ENCODE measurements at places on chromosomes 13 and 19.

- no peak for DNase-seq
These were observed 6.1 kb downstream of the NAPA start for GRCh38 chr19:47508721-47509120.

DNA sequence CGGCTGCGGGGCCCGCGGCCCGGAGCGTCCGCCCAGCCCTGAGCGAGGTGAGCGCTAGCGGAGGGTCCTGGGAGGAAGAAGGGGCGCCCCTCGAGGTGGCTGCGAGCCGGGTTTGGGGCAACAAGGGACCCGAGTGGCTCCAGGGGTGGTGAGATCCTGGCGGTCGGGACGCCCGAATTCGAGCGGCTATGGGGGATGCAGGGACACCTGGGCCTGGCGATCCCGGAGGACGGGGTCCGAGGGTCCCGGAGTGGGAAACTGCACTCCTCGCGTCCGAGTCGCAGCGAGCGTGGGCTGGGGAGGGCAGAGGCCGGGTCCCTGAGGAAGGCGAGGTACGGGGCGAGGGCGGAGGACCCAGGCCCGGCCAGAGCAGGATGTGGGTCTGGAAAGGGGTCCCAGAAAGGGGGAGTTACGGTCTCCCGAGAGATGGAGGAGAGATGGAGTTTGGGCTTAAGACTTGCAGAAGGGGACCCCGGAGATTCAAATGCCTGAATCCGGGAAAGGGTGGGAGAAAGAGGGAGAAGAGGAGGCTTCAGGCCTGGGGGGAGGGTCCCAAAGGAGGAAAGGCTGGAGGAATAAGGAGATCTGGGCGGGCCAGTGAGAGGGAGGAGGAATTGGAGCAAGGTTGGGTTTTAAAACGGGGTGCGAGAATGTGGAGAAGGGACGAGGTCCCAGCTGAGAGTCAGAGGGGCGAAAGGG, 542 bp downstream of the CACNG7 start:
- no peak for DNase-seq

- DNase-seq = no peak
These were observed 52.1 kb downstream of the DACH1 start for GRCh38 chr13:71814806-71815360.

DNA sequence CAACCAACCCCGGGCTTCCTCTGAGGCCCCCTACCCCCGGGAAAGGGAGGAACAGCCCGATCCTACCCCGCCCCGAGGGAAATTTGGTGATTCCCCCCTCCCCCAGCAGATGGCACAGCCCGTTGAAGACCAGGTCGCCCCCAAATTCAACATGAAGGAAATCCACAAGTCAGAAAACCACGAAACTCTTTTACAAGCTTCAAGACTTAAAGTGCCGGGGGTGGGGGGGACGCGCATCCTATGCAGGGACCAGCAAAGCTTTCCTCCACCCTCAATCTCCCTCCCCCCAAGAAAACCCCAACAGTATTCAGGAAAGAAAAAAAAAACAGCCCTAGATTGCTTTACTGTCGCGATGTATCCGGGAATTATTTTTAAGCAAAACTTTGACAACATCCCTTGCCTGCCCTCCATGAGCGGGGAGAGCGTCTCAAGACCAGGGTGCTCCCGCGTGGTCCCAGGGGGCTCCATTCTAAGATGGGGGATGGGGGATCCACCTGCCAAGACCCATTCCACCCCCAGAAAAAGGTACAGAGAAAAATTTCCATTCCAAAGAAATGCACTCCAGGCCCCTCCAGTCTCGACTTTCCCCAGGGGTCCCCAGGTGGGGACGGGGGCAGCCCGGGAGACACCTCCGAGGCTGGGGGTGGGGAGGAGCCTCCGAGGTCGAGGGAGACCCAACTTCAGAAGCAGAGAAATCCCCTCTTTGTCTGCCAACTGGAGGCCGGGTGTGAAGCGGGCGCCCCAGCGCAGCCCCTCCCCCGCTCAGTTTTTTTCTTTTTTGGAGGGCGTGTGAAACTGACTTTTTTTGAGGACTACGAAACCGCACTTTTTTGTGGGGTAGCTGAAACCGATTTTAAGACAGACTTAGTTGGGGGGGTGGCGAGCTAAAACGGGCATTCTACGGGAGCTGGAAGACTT, 1.5 kb downstream of the TCF3 start:
- no peak for DNase-seq

DNA sequence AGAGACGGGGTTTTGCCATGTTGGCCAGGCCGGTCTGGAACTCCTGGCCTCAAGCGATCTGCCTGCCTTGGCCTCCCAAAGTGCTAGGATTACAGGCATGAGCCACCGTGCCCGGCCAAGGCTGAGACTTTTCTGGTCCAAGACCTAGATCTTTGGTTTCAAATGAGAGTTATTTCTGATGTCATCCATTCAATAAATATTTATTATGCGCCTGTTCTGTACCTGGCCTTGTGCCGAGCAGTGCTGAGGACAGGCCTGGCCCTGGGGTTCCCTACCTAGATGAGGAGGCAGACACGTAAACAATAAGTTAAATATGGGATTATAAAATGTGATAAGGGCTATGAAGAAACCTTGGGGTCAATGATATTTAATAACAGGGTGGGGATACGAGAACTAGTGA, 4.5 kb downstream of the RELB start:
- no peak for DNase-seq

DNA sequence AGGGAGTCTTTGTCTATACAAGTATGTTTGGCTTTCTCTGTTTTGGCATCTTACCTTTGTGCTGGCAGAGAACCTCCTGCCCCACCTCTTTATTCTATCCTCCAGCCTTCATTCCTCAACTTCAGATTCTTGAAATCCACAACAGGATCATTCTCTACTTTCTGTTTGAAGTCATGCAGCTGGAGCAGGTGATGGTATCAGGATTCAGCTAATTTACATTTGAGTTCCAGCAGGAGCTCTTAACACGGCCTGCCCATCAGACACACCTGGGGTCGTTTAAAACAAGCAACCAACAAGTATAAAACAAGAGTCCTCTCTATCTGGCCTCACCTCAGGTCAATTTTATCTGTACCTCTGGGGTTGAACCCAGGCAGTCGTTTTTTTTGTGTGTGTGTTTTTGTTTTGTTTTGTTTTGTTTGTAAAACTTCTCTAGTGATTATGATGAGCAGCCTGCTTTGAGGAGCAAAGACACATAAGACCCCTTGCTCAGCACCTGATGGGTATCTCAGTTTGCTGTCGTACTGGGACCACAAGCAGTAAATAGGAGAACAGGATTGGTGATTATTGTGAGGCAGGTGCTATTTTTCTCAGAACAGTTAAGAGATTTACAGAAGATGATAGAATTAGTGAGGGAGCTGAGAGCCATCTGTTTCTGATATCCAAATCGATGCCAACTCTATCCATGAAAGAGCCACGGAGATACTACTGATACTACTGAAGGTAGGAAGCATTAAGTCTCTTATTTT, 78.4 kb downstream of the GPC6 start:
- DNase-seq = no peak

GRCh38 chr19:18437491-18438330, at the start of gene ISYNA1:
ISYNA1 (minus strand) TSS chr19:18438133; CDS start chr19:18437979, 154 bp downstream.
- peak; percentile 41 for DNase-seq

GRCh38 chr13:113951246-113951999, 22.5 kb downstream of the C13orf46 start:
- peak; percentile 72 for DNase-seq

- DNase-seq = no peak
These were observed 17.9 kb downstream of the FBN3 start for GRCh38 chr19:8131517-8131916.

DNA sequence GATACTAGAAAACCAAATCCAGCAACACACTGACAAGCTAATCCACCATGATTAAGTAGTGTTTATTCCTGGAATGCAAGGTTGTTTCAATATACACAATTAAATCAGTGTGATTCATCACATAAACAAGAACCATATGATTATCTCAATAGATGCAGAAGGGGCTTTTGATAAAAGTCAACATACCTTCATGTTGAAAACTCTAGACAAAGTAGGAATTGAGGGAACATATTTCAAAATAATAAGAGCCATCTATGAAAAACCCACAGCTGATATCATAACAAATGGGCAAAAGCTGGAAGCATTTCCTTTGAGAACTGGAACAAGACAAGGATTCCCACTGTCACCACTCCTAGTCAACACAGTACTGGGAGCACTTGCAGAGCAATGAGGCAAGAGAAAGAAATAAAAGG, 213.6 kb upstream of the CSNK1A1L start:
- no peak for DNase-seq

GRCh38 chr19:29694669-29695627, 20.1 kb downstream of the C19orf12 start:
- DNase-seq = peak; percentile 55

- DNase-seq = no peak
These were observed 18.0 kb downstream of the OR7C2 start for GRCh38 chr19:14959263-14959662.

DNA sequence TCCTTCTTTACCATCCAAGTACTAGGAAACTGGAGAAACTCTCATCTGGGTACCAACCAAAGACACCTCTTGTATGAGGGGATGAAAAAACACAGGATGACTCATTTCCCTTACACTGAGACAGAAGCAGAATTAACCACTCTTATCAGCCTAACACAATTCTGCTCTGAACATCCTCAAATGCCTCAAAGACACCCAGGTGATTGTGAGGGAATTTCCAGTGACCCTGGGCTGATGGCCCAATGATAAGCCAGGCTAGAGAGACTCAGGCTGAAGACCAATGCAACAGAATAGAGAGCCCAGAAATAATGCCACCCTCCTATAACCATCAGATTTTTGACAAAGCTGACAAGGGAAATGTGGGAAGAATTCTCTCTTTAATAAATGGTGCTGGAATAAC, 7.0 kb downstream of the ZNF737 start:
- DNase-seq = no peak

DNA sequence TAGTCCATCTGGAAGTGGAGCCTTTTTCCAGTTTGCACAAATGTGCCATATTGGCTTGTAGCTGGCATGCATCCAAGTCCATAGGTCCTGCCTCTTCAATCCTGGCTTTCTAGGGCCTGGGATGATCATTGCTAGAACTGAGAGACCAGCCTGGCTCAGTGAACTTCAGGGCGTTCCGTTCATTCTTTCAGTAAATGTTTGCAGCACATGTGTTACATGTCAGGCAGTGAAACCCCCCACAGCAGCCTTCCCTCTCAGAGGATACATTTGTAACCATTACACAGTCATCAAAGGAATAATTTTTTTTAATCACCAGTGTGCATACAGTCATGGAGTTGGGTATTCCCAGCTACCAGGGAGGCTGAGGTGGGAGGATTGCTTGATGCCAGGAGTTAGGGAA, 9.7 kb downstream of the FUT2 start:
- DNase-seq = no peak

DNA sequence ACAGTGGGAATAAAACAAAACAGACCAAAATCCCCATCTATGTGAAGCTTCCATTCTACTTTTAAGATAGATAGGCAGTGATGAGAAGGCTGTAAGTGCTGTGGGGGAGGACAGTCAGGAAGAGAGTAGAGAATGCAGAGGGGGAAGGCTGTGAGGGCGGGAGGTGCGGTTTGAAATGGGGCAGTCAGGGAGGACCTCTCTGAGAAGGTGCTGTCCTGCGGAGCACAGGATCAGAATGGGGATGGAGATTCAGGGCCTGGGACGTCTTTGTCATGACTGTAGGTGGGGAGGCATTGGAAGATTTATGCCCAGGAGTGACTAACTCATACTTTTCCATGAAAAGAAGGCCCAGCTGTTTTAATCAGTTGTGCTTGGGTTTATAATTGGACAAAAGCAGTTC, 3.9 kb upstream of the GPR183 start:
- DNase-seq = no peak

- DNase-seq = no peak
These were observed 413.1 kb downstream of the KCNRG start for GRCh38 chr13:50428183-50428877.

GRCh38 chr19:9865732-9866501, 30.8 kb downstream of the PIN1 start:
- no peak for DNase-seq

DNA sequence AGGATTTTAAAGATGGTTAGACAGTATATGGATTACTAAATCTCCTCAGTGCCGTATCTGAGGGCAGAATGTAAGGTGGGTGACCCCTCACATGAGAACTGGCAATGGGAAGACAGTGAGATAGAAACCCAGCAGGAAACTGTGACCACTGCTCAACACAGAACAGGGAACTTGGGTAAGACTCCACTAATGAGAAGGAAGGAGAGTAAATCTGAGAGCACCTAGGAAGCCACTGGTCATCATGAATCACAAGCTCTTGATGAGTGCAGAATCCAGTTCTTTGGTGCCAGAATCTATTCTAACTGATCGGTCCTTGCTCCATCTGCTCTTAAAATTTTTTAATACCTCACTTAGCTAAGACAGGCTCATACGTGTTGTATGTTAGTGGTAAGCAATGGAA, 261.8 kb downstream of the KLF12 start:
- peak; percentile 31 for DNase-seq

- DNase-seq = peak; percentile 49
These were observed 17.5 kb downstream of the MIPEP start for GRCh38 chr13:23871616-23872220.

GRCh38 chr13:91167706-91168385, 179.6 kb upstream of the MIR17HG start:
- DNase-seq = no peak

GRCh38 chr19:54708781-54709180, 15.5 kb upstream of the KIR3DL3 start:
- no peak for DNase-seq

GRCh38 chr13:31849206-31849605, 109.9 kb downstream of the RXFP2 start:
- DNase-seq = no peak

DNA sequence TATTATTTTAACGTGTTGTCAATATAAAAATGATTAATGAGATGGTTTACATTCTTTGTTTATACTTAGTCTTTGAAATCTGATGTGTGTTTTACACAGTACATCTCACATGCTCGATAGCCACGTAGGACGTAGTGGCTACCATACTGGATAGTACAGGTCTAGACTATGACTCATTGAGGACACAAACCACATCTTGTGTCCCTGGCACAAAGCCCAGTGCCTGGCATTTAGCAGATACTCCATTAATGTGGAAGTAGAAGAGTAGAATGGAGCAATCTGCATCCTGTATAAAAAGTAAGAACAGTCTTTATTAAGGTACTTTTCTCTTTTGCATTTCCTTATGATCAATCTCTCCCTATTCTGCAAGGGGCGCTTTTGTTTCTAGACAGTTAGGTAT, 49.0 kb upstream of the FRY start:
- DNase-seq = peak; percentile 92

GRCh38 chr19:6423499-6424194, 964 bp downstream of the KHSRP start:
- DNase-seq = peak; percentile 54

DNA sequence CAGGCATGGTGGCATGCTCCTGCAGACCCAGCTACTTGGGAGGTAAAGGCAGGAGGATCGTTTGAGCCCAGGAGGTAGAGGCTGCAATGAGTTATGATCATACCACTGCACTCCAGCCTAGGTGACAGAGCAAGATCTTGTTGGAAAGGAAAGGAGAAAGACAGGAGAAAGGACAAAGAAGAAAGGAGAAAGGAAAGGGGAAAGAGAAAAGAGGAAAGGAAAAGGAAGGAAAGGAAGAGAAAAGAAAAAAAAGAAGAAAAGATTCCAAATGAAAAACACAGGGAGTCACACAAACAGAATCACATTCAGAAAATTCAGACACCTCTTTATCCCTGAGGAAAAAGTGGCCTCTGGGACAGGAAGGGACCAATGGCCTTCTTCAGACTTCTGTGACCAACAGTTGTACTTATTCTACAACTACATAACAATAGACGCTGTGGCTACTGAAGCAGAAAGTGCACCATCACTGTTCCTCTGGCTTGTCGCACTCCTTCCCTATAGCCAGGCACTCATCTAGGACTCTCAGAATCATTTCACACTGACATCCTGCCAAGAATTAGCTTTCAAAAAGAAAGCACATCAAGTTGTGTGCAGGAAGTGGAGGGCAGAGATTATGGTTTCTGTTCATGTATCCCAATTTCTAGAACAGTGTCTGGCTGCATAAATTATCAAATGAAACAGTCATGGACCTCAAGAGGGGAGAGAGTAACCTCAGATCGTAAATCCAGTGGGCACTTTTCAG, 5.9 kb downstream of the MTMR6 start:
- no peak for DNase-seq

All from epithelial cell of esophagus (primary cell).